ENCODE measurements at places on chromosomes 12 and 14. TPM values are rescaled to one million over a fixed set of nuclear protein-coding genes. Genes with fewer than 3 reads are reported as not detected.

Gene NINJ2
- 2.6 TPM for total RNA-seq

Gene KRT77
- not detected for total RNA-seq

GRCh38 chr12:12442548-12443071 lies 85.7 kb downstream of the BORCS5 start:
- DNase-seq, result no peak

DNA sequence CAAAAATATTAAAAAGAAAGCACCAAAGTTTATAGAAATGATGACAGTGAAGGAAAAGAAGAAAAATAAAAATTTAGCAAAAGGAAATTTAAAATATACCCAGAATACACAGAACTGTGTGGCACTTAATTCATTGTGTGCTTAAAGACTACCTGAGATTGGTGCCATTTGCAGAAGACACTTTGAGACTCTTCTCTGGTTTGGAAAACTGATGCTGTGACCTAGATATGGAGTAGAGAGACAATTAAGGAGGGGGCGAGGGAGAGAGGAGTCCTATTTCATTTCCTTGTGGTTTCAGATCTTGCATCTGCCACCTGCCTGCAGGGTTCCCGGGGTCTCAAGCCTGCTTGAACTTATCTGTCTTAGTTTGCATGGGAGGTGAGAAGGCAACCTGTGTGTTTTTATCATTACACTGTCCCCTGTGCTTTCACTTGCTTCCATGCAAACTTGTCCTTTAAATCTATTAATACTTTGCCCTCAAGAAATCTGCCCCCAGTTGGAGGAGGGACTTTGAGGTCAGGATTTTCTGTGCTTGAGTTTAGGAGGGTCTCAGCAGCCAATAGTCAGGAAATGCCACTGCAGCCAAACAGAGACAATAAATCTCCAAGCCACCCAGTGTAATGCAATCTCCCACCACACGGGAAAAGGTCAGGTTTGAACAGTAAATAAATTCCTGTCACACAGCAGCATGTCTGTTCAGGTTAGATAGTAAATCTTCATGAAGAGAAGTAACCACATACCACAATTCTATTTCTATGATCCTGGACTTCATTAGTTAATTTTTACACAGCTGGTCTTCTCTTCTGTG lies 119.4 kb downstream of the CAND1 start:
- DNase-seq, result no peak

DNA sequence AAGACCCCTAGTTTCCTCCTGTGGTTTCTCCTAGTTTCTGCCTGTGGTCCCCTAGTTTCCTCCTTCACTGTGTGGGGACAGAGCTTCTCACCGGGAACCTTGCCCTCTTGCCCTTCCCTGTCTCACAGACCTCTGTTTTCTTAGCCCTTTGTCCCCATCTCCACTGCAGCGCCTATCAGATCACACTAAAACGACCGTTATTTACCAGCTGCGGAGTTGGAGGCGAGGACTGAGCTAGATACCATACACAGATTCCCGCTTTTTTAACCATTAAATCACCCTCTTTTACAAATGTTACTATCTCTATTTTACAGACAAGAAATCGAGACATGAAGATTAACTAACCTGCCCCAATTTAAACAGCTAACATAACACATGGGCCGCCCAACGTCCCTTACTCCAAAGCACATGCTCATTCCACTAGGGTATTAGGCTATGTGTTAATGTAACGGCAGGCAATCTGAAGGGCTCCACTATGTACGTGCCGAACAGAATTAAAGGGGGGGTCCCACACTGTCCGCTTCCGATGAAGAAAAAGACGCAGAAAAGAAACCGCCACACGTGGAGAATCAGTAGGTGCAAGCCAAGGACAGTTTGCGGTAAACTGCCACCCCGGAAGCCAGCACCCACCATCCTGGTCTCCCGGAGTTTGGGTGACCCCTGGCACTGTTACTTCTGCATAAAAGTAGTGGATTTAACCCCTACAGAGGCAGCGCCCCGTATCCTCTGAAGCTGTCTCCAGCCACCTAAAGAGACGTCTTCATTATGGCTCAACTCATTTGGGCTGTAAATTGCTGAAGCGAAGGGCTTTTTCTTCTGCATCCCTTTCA lies 1.9 kb upstream of the FKBP4 start:
- no peak for DNase-seq

GRCh38 chr14:71701990-71702389 lies 230.2 kb upstream of the RGS6 start:
- no peak for DNase-seq

DNA sequence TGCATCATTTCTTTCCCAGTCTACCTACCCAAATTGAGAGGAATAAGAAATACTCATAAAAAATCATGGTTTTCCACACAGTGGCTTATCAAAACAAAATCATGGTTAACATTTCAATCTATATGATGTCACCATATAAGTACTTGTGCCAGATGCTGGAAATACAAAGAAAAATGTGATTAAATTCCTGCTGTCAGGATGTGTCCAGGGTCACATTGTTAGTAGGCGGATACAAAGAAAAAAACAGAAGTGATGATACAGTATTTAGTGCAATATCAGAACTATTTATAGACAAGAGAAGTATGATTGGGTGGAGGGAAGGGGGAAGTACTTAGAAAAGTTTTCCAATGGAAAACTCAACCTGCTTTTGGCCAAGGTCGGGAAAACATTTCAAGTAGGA lies 47.0 kb upstream of the OR6J1 start:
- DNase-seq, result no peak

- no peak for DNase-seq
These were observed 9.2 kb downstream of the DUSP6 start for GRCh38 chr12:89343127-89343526.
